ENCODE measurements at places on chromosomes 5 and 9.

GRCh38 chr5:116395226-116395625 lies 179.4 kb downstream of the SEMA6A start:
- no peak for DNase-seq

DNA sequence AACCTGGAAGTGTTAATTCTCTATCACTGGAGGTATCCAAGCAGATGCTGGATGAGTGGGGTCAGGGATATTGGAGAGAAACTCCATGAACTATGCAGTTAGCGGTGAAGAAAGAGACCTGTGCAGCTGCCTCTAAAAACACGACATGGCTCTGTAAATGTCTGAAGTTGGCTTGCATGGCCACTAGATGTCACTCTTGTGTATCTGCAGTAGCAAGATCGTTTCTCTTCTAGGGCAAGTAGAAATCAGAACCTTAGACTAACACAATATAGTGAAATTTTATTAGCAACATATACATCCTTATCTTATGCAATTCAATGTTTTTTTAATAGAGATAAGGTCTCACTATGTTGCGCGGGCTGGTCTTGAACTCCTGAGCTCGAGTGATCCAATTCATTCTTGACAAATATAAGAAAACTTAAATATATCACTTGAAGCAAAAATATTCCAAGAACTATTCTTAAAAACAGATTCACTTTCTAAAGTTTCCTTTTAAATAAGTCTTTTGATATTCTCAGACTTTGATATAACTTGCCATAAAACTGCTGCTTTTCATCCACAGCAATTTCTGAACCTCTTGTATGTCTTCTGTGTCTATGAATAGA lies 2.9 kb downstream of the OR2S2 start:
- DNase-seq: peak; percentile 26

DNA sequence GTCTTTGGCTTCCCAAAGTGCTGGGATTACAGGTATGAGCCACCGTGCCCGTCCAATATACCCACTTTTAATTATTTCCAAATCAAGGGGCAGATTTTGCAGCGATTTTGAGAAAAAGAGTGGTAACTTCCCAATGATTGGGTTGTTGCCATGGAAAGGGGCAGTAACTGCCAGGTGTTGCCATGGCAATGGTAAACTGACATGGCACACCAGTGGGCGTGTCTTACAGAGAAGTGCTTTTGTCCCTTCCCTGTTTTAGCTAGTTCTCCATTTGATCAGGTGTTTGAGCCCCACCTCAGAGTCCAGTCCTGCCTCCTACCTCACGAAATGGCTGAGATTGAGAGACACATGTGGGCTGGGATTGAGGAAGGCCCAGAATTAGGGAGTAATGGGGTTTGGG lies 86.3 kb upstream of the IER5L start:
- no peak for DNase-seq

DNA sequence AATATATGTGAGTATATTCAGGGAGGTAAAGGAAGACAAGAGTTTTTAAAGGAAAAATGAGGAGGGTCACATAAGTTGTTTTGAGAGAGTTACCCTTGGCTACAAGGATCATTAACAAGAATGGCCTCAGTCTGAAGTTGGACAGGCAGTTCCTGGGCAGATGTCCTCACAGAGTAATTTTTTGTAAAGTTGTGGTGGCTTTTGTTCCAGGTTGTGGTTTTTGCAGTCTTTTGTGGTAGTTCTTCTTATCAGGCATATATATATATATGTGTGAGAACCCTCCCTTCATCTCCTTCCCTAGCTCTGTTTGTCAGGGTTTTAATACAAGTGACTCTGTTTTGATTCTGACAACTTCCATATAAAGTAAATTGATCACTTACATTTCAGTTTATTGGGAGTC lies 60.0 kb downstream of the CSNK1G3 start:
- DNase-seq: no peak

GRCh38 chr5:121987685-121988073 lies 25.9 kb downstream of the SRFBP1 start:
- DNase-seq: no peak

DNA sequence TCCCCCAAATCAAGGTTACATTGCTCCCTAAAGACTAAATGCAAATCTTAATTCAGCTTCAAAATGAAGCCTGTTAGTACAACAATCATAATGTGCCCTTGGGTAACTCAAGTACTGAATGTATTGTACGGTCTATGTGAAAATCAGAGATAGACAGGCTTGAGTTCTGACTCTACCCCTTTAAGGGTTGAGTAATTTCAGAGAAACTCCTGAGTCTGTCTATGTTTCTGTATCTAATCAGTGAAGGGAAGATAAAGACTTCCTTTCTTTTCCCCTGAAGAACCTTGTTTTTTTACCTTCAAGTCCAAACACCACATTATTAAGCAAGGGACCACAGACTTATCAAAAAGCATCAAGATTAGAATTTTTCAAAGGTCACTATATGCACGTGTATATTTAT lies 108.2 kb downstream of the MPDZ start:
- DNase-seq: no peak
